ENCODE measurements at places on chromosomes 11 and 22.

- no peak for DNase-seq
These were observed 66.8 kb downstream of the THAP12 start for GRCh38 chr11:76313913-76314740.

DNA sequence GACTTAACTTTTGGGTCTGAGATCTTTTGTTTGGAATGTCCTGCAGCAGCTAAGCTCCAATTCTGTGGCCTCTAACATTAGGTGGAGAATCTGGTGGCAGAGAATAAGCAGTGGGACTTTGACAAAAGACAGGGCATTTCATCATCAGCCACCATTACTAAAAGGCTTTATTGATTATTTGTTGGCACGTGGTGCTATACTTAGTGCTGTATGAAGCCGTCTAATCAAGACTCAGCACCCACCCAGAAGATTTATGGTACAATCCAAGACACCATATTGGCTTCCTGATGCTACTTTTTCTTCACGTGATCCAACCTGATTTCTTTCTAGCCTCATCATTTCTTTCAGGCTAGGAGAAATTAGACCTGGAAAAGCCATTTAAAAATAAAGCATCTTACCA, 80.7 kb upstream of the GRAMD1B start:
- no peak for DNase-seq

GRCh38 chr22:49936018-49936972, 17.9 kb downstream of the CRELD2 start:
- no peak for DNase-seq

DNA sequence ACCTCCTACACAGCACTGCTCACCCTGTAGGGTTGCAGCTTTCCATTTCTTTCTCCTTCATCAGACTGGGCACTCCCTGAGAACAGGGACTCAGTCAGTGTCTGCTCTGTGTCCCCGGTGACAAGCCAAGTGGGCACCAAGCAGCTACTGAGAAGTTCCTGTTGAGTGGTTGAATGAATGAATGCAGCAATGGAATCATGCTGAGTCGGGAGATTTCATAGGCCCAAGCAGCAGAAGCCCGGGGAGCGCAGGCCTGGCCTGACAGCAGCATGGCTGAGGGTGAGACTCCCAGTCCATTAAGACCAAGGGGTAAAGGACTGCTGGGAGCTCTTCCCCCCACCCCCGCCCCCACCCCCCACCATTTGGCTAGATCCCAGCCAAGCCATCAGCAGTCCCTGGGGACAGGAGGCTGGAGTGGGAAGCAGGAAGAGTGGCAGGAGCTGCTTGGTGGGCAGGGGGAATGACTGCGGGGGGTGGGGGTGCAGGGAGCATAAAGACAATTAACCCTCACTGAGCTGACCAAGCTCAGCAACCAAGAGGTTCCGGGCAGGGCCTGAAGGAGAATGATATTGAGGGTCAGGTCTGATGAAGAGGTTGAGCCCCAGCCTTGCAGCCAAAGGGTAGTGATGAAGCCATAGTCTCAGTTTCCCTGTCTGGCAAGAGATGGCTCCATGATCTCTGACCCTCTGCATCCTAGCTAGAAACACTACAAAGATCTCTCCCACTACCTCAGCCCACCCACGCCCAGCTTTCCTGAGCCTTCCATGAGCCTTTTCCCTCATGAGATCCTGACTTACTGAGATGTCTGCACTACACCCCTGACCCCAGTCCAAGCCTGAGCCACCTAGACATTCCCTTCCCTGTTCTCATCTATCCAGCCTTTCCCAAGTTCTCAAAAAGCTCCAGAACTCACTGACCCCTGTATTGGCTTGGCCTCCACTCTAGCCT, 2.8 kb downstream of the PDE2A start:
- DNase-seq = no peak

DNA sequence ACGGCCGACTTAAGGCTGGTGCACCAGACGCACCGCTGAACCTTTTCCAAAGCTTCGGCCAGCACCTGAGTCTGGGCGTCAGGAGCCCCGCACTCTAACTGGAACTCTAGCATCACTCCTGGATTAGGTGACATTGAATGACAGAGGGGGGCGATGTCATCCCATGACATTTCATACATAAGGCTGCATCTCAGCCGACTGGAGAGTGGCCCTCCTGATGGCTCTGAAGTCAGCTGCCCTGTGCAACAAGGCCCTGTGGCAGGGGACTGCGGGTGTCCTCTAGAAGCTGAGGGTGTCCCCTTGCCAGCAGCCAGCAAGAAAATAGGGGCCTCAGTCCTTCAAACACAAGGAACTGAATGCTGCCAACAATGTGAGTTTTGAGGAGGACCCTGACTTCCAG, 10.1 kb upstream of the FADS3 start:
- no peak for DNase-seq

DNA sequence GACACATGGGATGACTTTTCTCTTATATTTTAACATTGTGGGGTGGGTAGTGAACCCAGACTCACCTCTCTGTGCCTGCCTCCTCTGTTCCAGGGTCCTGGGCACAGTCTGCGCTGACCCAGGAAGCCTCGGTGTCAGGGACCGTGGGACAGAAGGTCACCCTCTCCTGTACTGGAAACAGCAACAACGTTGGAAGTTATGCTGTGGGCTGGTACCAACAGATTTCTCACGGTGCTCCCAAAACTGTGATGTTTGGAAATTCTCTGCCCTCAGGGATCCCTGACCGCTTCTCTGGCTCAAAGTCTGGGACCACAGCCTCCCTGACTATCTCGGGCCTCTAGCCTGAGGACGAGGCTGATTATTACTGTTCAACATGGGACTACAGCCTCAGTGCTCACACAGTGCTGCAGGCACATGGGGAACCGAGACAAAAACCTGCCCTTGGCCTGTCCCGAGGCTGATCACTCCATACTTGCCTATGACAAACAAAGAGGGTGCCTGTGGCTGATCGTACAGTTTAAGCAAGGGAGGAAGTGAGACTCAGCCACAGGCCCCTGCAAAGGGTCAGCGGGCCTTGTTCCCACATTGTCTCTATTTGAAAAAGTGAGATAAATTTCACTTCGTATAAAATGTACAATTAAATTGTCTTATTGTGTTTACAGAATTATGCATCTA, 43.7 kb upstream of the TOP3B start:
- no peak for DNase-seq

DNA sequence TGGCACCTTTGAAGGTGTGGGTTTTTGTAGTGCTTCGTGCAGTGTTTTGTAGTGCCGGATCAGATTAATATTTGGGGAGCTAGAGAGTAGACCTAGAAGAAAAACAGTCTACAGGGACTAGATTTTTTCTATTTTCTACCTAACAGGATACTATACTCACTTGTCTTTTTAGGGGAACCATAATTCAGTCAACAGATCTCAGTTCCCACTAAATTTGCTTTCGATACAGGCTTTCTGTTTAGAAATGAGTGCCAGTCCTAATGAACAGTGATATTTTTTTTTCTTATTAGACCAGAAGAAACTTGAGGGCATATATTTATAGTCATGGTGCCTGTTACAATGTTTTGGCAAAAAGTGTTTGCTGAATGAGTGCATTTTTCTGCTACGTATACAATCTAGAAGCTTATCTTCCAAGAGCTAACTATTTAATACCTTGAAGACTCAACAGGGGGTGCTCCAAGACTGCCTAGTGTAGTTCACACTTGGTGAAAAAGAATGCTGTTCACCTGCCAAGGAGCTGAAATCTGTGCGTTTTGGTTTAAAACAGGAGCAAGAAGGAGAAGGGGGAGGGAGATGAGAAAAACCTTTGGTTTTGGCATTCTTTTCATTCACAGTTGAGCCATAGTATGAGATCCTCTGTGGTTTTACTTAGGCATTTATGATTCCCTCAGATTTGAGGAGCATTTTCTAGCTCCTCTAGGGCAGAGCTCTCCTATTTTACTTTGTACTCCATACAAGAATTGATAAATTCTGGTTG, 44.9 kb upstream of the VSTM5 start:
- DNase-seq = no peak

DNA sequence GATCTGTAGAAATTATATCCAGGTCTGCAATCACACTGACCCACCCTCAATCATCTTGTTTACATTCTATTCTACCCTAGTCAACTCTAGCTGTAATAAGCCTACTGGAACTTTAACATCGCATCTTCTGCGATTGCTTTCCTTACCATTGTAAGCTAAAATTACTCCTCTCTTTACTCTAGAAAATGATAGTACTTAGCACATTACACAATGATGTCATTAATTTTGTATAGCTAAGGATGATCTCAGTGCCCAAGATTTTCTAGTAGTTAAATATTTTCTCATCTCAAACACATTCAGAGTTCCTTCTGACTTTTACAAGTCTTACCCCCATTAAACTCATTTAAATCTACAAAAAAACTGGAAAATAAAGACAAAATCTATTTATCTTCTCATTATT, 39.6 kb upstream of the CTSC start:
- no peak for DNase-seq

DNA sequence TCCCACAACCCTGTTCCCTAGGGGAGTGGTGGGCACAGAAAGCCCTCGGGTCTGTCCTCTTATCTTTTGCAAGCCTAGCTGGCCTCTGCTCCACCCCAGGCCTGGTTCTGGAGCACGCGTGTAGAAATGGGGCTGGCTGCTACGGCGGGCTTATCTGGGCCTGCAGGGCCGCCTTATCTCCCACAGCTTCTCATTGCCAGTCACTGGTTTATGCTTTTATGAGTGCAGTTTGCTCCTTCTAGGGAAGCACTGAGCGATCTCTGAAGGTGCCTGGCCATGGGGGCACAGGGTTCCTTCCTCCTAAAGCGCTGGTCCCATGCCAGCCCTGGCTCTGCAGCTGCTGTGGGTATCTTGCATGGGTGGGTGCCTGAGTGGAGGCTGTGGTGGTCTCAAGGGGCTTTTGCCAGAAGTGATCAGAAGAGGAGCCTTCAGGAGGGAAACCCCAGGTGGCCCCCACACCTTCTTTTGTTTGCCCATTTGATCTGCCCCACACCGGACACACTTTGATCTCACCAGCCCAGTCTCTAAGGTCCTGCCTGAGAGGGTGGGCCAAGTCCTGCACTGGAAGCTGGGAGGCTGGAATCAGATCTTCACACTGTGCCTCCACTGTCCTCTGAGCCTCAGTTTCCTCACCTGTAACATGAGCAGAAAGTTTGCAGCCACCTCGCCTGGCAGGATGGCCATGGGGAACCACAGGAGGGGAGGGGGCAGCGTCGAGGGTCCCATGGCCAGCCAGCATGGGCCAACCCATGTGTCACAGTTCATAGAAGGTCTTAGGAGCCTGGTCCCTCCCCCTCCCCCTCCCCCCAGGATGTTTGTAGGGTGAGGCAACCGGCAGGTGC, 86.6 kb upstream of the FGF3 start:
- DNase-seq = no peak

GRCh38 chr11:58787903-58788302, 56.2 kb upstream of the GLYAT start:
- DNase-seq = no peak

- DNase-seq = peak; percentile 74
These were observed 68.4 kb downstream of the IGLL5 start for GRCh38 chr22:22955866-22956535.

DNA sequence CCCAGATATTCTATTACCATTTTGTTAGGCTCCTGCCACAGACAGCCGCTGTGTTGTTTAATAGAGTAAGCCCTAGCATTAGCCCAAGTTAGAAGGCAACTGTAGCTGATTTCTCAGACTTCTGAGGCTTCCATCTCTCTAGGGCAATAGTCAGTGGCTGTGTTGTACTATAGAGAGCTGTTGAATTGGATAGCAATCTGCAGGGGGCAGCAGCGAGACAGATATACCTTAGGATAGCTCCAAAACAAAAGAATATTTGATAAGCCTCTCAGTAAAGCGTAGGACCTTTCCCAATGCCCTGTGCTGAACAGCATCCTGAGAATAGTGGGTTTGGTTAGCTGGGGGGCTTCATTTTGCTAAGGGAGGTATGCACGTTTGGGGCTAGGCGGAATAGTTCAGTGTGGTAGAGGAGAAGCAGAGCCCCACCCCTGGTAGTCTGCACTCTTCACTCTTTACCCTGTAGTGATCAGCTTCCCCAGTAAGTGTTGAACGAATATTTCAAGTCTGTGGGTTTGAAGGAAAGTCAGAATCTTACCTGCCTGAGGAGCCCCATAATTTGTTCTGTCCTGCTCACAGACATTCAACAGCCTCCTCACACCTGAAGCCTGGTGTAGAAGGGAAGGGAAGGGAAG, 515.1 kb downstream of the INSC start:
- DNase-seq = no peak

DNA sequence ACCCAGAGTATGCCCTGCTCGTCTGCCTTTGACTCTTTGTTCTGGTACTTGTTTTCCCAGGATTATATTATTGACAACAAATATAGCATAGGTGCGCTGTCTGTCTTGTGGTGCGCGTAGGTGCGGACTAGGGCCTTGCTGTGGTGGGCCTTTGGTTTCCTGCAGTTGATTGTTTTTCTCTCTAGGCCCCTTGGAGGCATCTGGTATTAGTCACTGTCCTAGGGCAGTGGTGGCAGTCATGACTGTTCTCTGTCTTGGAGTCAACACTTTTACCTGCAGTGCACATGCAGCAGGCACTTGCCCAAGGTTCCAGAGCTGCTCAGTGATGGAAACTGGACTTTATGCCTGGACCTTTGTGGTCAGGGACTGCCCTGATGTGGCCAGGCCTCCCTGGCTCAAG, 18.6 kb downstream of the PPP6R2 start:
- no peak for DNase-seq

- DNase-seq = no peak
These were observed 70.3 kb downstream of the TRIM29 start for GRCh38 chr11:120067438-120068113.

- DNase-seq = peak; percentile 94
These were observed 5.2 kb downstream of the USP2 start for GRCh38 chr11:119376197-119376847.

DNA sequence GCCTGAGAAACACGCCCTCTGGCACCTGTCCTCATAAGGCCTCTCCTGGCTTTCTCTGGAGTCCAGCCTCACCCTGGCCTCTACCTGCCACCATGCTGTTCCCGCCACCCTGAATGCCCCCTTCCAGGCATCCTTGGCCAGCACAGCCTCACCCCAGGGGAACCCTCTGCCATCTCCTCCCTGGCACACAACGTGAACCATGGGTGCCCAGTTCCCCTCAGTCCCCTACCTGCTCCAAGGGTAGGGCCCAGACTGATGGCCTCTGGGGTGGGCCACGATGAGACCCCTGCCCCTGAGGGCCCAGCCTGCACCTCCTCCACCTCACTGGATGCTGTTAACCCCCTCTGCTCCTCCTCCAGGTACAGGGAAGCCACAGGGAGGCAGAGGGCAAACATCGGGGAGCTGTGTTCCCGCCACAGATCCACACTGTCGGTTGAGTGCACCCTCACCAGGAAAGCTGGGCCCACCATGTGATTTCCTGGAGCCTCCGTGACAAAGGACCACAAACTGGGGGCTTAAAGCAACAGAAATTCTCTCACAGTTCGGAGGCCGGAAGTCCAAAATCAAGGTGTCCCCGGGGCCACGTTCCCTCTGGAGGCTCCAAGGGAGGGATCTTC, 169.6 kb downstream of the BRD1 start:
- DNase-seq = no peak

- no peak for DNase-seq
These were observed 740.8 kb downstream of the DLG2 start for GRCh38 chr11:84886344-84886743.

Data from dorsolateral prefrontal cortex (tissue), 122 donors.